ENCODE measurements at places on chromosomes 6 and 20. TPM values are rescaled to one million over a fixed set of nuclear protein-coding genes. Genes with fewer than 3 reads are reported as not detected.

Gene CDYL
- 21.5 TPM for total RNA-seq

Gene RAMACL
- total RNA-seq, result 0.13 TPM

Gene POM121L2
- not detected for total RNA-seq

Gene MROH8
- total RNA-seq, result not detected

Gene SLC32A1
- not detected for total RNA-seq

Gene PDE7B
- total RNA-seq, result 1.8 TPM

Gene SLC22A16
- total RNA-seq, result not detected

Gene EPPIN
- not detected for total RNA-seq

Gene TEAD3
- total RNA-seq, result 9.2 TPM

Gene DCBLD1
- 34.8 TPM for total RNA-seq

Gene MAP7
- total RNA-seq, result not detected

Gene SLC24A3
- total RNA-seq, result not detected

Gene INSM1
- not detected for total RNA-seq

Gene C6orf136
- total RNA-seq, result 3.2 TPM

Gene VSTM2L
- total RNA-seq, result 4.0 TPM

Gene SSTR4
- total RNA-seq, result not detected

Gene DYNLT2
- total RNA-seq, result 0.10 TPM

Gene ARG1
- total RNA-seq, result not detected

Gene HSPA1L
- 0.39 TPM for total RNA-seq

Gene COX4I2
- total RNA-seq, result not detected

Gene RSPO3
- not detected for total RNA-seq

Gene ELOVL2
- total RNA-seq, result 56.3 TPM

Gene LKAAEAR1
- 5.0 TPM for total RNA-seq

Gene PAX1
- not detected for total RNA-seq

Gene CD40
- total RNA-seq, result not detected

Gene HLA-DPB1
- 9.2 TPM for total RNA-seq

Gene NOX3
- not detected for total RNA-seq

Gene MUC21
- total RNA-seq, result not detected

Gene SMLR1
- total RNA-seq, result not detected

Gene FAM83B
- total RNA-seq, result not detected

Gene LEMD2
- 36.0 TPM for total RNA-seq

Gene RAET1G
- total RNA-seq, result 3.2 TPM

Gene NINL
- total RNA-seq, result 3.2 TPM

Gene RWDD1
- 131 TPM for total RNA-seq

All from MG63 (cell line).